ENCODE measurements at places on chromosomes 7 and 10.

DNA sequence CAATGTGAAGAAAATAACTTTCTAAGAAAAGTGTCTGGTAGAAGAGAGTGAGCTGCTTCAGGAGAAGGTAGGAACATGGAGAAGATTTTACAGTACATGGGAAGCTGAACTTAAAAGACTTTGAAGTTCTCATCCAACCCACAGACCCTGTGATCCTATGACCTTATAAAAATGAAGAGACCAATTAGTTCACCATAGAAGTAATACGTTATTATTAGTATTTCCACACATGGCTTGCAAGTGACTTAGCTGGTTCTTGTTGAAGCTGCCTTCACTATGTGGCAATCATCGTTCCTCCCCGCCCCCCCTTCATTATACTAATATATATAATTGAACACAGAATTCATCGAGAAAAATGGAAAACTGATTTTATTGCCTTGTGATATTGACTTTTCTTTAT, 129.1 kb downstream of the SND1 start:
- no peak for DNase-seq

GRCh38 chr10:30820261-30820991, 190.9 kb upstream of the LYZL2 start:
- DNase-seq, result no peak

DNA sequence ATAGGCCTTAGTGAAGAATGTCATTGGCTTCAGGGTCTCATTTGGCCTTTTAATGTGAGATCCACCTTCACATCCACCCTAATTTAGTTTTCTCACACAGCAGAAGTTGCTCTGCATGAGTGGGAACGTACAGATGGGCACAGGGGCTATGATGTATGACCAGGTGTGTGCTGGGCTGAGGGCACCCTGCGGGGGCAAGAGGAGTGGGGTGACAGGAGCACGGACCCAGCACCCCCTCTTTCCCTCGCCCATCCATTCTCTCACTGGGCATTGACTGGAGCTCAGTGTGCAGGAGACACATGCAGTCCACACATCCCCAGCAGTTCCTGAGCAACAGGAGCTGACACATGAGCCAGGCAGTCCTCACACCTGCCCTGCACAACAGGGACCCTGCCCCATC, 95.1 kb upstream of the PPP2R2D start:
- DNase-seq, result no peak

GRCh38 chr10:76971547-76972170, 665.9 kb downstream of the KCNMA1 start:
- no peak for DNase-seq

DNA sequence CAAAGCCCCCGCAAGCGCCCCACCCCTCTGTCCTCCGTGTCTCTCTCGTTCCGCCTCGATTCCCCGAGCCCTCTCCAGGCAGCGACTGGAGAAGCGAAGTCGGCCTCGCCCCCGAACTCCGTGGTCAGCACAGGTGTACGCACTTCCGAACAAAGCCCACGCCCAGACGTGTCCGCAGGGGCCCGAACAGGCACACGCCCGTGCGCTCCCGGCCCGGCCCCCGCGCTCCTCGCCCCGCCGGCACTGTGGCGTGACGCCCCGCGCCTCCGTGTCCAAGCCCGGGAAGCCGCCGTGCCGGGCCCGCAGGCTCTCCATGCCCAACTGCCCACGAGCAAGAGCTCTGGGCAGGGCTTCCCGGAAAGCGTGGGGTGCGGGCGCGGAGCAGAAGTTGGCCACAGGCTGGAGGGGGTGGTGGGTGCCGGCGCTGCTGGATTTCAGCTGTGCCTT, 662 bp downstream of the NRCAM start:
- DNase-seq, result peak; percentile 19

GRCh38 chr10:7102557-7103349, 308.1 kb downstream of the SFMBT2 start:
- no peak for DNase-seq

DNA sequence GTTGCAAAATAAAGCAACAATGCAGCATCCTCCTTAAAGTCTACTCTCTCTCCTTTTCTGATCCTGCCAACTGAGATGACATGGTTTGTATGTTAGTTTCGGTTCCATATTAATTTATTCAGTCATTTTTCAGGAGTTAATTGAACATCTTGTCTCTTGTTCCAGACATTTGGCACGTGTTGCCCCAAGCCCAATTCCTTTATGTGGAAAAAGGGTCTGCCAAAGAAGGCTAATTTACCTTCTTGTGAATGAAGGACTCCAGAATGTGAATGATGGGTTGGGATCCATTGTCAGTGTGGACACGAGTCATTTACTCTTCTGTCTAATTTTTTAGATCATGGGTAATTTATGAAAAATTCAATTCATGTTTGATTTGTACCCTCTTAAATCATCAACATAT, 350.9 kb upstream of the LRGUK start:
- no peak for DNase-seq

GRCh38 chr10:13759168-13759567, 172.4 kb downstream of the PRPF18 start:
- no peak for DNase-seq

DNA sequence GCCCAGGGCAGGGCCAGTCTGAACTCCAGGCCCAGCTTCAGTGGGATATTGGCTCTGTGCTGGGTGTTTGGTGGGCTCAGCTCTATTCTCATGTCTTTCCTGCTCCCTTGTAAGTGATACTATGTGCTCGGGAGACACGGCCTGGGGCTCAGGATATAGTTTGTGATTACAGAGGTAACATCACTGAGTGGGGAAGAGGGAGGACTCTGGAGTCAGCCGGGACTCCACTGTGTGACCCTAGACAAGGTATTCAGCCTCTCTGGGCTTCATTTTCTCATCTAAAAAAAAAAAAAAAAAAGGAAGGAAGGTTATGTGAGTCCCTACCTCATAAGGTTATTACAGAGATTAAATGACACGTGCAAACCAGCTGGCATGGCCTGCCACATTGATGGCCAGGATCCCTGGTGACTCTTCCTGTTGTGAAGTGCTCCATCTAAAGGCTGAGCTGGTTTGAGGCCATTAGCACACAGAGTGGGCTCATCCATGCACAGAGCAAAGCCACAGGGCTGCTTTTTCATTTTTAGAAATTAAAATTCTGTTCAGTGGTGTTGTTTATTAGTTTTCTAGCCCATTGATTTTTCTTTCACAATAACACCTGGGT, 15.7 kb downstream of the SLC13A4 start:
- peak; percentile 28 for DNase-seq

DNA sequence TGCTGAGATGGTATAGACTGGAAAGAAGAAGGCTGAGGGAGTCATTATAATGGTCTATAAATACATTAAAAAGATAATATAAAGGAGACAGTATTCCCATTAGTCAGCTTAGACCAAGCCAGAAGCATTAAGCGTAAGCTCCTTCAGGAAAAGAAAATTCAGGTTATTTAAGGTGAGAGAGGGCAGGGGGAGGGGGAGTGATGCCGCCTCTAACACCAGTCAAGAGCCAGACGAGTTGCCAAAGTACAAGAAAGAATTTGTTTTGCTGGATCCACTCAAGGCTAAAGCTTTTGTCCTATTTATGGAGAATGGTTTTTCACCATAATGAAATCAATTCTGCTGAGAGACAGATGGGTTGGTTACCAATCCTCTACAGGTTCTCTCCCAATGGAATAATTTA, 99.3 kb downstream of the CFAP58 start:
- DNase-seq, result no peak

DNA sequence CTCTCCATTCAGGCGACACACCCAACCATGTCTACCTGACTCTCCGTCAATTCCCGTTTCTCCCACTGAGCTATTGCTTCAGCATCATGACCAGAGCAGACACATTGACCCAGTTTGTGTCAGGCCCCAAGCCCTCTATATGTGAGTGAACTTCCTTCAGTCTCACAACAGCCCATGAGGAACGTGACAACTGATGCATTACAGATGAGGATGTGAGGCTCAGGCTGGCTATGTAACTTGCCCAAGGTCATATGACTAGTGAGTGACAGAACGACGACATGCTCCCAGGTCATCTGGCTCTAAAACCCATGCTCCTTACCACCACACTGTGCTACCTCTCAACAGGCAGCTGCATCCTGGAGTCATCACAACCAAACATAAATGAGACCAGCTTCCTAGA, 3.7 kb downstream of the TMEM140 start:
- DNase-seq, result no peak

DNA sequence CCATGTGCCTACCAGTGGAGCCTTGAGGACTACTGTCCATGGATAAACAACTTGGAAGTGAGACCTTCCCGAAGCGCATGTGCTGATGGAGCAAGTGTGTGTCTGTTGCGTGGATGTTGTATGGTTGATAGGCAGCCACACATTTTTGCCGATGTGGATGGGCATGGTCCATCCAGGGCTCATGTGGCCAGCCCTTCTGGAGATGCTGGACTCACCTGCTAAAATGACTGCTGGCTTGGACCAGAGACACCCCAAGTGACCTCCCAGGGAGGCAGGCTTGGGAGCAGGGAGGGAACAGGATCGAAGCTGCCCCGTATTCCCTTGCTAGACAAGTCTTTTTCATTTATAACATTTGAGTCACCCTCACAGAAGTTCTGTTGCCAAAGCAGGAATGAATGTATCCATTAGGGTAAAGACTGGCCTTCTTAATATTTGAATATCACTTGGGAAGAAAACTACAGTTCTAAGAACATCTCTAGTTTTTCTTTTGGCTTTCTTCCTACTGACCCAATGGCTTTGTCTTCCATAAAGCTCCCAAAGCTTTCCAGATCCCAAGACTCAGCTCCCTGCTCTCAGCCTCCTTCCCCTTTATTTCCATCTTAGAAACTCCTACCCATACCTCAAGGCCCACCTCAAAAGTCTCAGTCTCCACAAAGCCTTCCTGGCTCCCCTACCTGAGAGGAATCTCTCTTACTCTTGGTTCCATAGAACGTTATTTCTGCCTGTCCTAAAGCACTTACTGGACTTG, 3.0 kb downstream of the PTPRE start:
- no peak for DNase-seq

GRCh38 chr10:51052163-51052562, 22.1 kb upstream of the PRKG1 start:
- DNase-seq, result no peak

DNA sequence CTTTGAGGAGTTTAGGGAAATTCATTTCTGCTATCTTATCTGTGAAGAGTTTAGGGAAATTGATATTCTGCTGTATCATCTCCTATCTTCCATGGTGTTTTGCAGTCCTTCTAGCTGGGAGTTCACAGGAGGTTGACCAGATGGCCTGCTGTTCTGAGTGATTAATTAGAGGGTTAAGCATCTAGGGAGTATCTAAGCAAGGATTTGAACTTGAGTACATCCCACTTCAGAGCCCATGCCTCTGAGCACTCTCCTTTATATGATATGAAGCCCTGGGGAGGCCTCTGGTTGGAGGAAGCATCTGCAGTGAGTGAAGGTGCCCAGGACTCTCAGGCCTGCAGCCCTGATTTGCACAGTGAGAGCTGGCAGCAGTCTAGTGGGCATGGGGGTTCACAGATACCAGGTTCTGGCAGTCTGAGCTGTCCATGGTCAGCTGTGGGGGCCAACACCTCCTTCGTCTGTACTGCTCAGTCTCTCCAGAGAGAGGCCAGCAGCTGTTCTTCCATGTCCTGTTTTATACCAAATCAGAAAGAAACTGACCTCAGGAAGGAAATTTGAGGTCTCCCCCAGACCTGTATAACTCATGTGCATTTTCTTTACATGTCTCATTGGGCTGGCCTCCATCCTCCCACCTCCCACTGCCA, 156.9 kb downstream of the PLCE1 start:
- no peak for DNase-seq

DNA sequence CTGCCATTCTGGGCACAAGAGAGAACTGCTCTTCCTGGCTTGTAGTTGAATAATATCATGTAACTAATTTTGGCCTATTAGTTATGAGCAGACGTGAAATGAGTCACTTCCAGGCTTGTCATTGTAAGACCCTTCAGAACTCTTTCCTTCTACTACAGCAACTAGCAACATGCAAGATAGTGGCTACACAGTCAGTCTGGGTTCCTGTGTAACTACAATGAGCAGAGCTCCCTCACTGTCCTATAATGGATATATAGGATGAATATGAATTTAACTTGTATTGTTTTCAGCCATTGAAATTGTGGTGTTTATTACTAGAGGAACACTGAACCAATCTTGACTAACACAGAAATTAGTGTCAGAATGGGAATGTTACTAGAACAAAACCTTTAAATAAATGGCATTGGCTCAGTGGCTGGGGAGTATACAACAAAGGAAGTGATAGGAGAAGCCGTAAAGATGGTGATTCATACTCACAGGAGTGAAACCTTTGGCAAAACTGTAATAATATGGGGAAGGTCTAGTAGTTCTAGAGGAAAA, 2.9 kb upstream of the MTPN start:
- DNase-seq, result no peak

DNA sequence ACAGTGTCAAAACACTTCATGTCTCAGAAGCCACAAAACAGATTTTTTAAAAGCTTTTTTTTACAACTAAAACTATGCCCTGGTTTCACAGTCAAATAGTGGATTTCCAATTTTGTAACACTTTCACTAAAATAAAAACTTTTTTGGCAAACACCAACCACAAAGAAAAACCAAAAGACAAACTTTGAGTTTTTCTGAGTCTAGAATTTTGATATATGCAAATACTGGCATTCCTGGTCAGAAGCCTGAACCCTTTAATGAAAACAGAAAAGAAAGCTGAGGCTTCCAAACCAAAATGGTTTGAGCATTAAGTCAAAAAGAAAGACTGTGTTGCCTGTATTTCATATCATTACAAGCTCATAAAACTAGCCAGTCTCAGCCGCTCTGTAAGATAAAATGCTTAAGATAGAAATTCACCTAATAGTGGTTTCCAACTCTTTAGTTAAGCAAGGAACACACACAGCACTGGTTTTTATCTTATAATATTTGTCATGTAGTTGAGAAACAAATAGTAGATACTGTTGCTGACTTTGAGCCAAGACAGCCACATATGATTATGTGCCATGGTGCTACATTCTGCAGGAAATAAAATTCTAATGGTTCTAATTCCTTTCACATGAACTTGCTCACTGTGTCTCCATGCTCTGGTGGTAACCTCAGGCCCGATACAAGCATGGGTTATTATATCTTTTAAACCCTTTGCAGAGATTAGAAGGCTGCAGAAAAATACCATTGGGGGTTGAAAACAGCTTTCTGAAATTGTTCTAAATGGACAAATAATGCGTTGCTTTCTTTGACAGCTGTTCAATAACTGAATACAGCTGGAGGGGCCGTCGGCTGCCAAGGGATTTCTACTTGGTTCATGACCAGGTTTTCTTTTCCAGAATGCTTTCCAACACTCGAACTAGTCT, 49.4 kb downstream of the FAM171A1 start:
- no peak for DNase-seq

- no peak for DNase-seq
Measured at GRCh38 chr7:116851671-116852070, 10.7 kb upstream of the CAPZA2 start.

DNA sequence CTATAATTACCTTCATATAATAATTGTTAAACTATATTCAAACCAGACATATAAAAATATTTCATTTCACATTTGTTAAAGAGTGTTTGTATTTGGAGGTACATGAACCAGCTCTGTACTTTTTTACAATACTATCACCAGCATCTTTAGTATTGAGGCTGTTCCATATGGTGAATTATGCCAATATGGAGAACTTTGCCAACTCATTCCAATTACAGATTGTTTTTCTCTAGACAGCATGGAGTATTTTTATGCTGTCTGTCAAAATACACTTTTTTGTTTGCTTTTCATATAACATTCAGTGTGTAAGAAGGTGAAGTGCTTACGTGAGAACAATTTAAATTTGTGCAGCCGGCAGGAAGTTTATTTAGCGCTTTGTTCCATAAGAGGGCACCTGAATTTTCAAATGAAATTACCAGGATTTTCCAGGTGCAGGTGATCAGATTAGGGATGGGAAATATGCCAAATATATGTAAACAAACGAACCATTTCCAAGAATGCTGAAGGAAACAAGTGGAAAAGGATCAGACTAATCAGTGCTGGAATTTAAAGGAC, 54.9 kb downstream of the SEMA3E start:
- DNase-seq, result no peak
